GM03348 (cell line): ENCODE measurements at places on chromosomes 2 and 18.

DNA sequence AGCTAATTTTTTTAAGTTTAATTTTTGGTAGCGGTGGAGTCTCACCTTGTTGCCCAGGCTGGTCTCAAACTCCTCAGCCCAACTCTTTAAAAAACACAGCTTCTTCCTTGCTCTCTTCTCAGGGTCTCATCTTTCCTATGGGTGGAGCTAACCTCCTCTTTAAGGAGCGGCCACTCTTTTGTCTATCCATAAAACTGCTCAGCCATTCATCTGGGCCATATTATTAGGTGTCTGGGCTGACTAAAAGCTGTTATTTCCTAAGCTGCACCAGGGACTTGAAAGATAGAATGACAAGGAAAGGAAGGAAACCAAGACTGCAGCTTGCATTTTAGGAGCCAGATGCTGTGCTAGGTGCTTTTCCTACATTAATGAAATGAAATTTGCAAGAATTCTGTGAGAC lies 35.8 kb upstream of the THOC1 start:
- DNase-seq = no peak

DNA sequence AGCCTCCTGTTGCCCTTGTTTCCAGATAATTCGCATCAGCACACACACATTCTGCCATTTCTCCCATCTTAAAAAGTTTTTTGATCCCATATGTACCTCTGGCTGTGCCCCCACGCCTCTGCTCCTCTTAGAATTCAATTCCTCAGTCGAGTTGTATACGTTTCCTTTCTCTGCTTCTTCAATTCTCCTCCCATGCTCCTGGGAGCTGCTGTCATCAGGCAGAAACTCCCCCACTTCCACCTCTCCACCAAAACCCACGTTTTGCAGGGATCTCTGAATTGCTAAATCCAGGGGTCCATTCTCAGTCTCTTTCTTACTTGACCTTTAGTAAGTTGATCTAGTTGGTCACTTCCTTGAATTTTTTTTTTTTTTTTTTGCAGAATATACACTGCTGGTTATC lies 98.8 kb downstream of the VWA3B start:
- DNase-seq = no peak

DNA sequence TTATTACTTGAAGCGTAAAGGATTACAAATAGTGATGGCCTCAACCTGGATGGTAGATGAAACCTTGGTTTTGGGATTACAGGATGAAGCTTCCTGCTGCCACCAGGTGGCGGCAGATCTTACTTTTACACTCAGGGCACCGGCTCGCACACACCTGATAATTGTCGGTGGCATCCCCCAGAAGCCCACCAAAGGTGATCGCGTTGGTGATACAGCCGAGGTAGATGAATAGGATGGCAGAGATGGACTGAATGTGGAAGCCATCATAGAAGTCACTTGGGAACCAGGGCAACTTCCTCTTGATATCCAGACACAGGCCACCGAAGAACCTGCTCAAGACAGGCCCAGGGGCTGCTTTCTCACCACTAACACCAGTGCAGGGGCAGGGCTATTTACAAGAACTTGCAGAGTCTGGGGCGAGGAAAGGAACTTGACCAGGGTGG lies 51.8 kb downstream of the MTHFD2 start:
- peak; percentile 83 for DNase-seq

DNA sequence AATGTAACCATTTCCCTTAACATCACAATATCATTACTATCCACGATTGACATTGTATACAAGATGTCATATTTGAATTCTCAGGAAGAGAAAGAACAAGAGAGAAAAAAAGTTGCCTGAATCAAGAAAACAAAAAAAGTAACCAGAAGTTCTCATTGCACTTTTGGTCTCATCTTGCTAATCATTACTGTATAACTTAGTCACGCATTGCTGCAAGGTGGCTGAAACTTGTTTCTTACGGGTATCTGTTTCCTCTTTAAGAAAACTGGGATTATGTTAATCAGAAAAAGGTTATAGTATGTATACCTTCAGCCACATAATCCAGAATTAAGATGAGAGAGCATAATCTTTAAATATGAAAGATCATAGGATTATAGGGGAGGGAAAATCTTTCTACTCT lies 639.7 kb upstream of the SYT4 start:
- no peak for DNase-seq

DNA sequence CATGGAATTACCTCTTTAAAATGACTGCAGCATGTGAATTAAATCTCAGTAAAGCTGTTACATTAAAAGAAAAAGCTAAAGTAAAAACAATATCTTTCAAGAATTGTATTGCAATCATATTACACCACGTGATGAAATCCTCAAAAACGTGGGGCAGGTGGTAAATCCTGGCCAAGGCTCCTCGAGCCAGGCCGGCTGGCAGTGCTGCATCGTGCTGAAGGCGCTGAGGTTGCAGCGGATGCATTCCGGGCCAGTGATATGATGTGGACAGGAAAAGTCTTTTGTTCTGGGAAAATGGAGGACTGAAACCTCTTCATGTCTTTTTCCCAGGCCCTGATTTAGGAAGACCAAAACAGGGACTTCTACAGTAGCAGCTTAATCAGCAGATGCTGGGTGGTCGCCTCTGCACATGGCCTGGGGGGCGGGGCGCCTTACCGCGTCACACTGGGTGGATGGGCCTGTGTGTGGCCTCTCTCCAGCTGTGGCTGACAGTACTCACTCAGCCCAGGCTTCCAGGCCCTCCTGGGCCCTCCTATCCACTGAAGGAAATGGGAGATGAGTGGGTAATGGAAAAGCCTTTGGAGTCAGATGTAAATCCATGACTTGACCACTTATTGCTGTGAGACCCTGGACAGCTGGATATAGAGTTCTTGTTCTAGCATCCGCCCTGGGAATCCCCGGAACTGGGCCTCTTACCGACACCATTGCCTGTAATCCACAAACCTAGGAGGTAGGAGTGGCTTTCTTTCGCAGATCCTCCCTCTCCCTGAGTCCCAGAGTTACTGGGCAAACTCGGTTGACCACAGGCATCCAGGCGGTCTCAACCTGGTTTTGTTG lies 45.1 kb downstream of the PROC start:
- DNase-seq = no peak
